ENCODE measurements at places on chromosomes 1 and 21. TPM values are rescaled to one million over a fixed set of nuclear protein-coding genes. Genes with fewer than 3 reads are reported as not detected.

The C1orf141 gene
- total RNA-seq: not detected

The SPATA1 gene
- 2.8 TPM for total RNA-seq

The CLIC6 gene
- 10.9 TPM for total RNA-seq

The ROR1 gene
- 12.0 TPM for total RNA-seq

The CLIC4 gene
- 842 TPM for total RNA-seq

The ICOSLG gene
- total RNA-seq: under 0.01 TPM

The TMEM200B gene
- total RNA-seq: 13.7 TPM

The NR5A2 gene
- total RNA-seq: 0.11 TPM

The DMRTA2 gene
- not detected for total RNA-seq

The EXO1 gene
- total RNA-seq: 4.1 TPM

The SAMSN1 gene
- not detected for total RNA-seq

The ETV3L gene
- total RNA-seq: not detected

The SIK1 gene
- 1.2 TPM for total RNA-seq

The TMCC2 gene
- 0.78 TPM for total RNA-seq

The ANGPTL7 gene
- total RNA-seq: 2.9 TPM

The OR6N1 gene
- not detected for total RNA-seq

The TTC24 gene
- not detected for total RNA-seq

The GPR37L1 gene
- under 0.01 TPM for total RNA-seq

The ZFYVE9 gene
- total RNA-seq: 48.6 TPM

The XCL2 gene
- not detected for total RNA-seq

The DFFA gene
- 32.4 TPM for total RNA-seq

The TMPRSS2 gene
- total RNA-seq: not detected

The CRYBG2 gene
- not detected for total RNA-seq

The KIAA1614 gene
- total RNA-seq: 14.1 TPM

The TMEM240 gene
- 2.2 TPM for total RNA-seq

The PFDN2 gene
- total RNA-seq: 22.2 TPM

The LCE2C gene
- not detected for total RNA-seq

The AK4 gene
- total RNA-seq: 78.8 TPM
